ENCODE measurements at places on chromosomes 3 and 15.

DNA sequence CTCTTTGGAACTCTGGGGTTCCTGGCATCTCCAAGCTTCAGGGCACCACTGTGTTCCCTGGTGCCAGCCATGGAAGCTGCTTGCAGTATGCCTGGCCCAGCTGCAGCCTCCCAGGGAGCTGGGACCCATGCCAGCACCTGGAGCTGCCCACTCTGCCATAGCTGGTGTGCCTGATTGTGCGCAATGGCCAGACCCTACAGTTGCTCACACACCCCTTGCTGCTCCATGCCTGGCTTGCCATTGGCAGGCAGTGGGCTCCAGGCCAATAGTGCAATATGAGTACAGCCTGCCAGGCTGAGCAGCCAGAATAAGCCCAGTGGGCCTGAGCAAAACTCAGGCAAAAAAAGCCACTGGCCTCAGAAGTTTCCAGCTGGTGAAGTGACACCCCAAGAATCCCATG is 43.8 kb upstream of the LRRFIP2 start:
- DNase-seq = no peak

- DNase-seq = no peak
These were observed 426.2 kb upstream of the BCHE start for GRCh38 chr3:166263460-166263859.

- no peak for DNase-seq
These were observed 2.9 kb upstream of the DIS3L start for GRCh38 chr15:66290518-66290917.

- no peak for DNase-seq
These were observed 101.4 kb upstream of the UMPS start for GRCh38 chr3:124628863-124629262.

DNA sequence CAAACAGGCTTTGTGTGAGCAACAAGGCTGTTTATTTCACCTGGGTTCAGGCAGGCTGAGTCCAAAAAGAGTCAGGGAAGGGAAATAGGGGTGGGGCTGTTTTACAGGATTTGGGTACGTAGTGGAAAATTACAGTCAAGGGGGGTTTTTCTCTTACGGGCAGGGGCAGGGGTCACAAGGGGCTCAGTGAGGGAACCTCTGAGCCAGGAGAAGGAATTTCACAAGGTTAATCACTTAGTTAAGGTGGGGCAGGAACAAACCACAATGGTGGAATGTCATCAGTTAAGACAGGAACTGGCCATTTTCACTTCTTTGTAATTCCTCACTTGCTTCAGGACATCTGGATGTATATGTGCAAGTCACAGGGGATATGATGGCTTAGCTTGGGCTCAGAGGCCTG is 1592.8 kb upstream of the GBE1 start:
- no peak for DNase-seq

GRCh38 chr3:159293493-159293892 is 491.6 kb downstream of the MFSD1 start:
- no peak for DNase-seq

All from left renal pelvis (tissue), 4 donors.